GM23338 (cell line): ENCODE measurements at places on chromosomes 2 and 18. TPM values are rescaled to one million over a fixed set of nuclear protein-coding genes. Genes with fewer than 3 reads are reported as not detected.

- DNase-seq: peak; percentile 34
Observed at GRCh38 chr2:11257078-11257477, 87.4 kb downstream of the ROCK2 start.

The OTX1 gene
- 0.74 and 1.3 TPM in 2 replicates for total RNA-seq

DNA sequence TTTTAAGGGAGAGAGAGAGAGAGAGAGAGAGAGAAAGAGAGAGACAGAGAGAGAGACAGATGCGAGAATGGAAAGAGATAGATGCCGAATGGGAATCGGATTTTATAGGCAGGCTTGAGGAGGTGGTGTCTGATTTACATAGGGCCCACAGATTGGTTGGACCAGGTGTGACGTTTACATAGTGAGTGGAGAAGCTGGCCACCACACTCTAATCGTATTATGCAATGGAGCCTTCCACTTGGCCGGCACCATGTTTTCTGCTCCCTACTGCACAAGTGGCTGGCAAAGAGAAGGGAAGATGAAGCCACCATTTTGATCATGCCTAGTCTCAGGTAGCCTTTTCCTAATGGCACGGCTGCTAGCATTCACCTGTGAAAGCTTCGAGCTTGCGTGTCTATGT, 33.9 kb downstream of the CD8B2 start:
- DNase-seq: no peak

DNA sequence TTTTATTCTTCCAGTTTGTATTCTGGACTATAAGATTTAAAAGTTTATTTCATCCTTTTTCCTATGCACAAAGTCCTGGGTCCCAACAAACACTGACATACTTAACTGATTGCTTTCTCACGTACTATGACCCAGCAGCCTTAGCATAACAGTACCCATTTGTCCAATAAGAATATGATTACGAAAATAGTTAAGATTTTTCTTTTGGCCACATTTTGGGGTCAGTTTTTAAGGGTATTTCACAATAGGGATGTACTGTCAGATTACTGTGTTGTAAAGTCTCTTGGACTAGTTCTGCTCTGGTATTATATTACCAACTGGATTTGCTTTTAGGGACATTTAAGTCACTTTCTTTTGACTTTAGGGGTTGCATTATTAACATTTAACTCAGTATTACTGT, 46.1 kb downstream of the TTC39C start:
- DNase-seq: no peak

- no peak for DNase-seq
Observed at GRCh38 chr18:32328379-32328778, 138.5 kb downstream of the MEP1B start.

The KCNS3 gene
- total RNA-seq: 62.4 and 80.0 TPM in 2 replicates

GRCh38 chr2:62187246-62187645, 8.7 kb upstream of the B3GNT2 start:
- DNase-seq: no peak

The PRKAG3 gene
- not detected in 2 replicates for total RNA-seq
